ENCODE measurements at places on chromosomes 16 and 17.

DNA sequence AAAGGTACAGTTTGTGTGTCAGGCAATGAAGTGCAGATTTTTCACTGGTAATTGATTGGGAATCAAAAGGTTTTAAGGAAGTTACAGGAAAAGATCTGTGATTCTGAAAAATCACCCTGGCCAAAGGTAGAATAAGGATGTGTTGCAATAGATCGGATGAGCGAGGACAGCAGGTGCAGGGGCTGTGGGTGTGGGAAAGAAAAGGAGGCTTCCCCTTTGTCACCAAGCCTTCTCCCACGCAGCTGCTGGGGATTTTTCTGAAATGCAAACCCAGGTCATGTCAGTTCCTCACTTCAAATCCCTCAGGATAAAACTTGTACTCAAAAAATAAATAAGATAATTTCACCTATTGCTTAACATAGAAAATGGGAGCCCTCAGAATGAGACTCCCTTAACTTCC, 47.9 kb upstream of the ARHGAP17 start:
- DNase-seq = peak; percentile 63

DNA sequence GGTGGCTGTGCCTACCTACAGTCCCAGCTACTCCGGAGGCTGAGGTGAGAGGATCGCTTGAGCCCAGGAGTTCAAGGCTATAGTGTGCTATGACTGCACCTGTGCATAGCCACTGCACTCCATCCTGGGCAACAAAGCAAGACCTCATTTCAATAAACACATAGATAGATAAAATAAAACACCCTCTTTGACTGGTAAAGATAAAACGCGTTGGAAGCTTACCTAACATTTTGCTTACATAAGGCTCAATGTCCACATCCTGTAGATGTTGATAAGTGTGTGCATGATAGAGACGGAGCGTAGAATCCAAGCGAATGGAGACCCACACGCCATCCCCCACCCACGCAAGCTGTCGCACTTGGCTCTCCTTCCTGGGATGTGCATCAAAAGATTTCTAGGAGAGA, 113.4 kb upstream of the TOB1 start:
- DNase-seq = no peak

- no peak for DNase-seq
Measured at GRCh38 chr17:12743046-12743445, 46.3 kb upstream of the ARHGAP44 start.

GRCh38 chr17:5785867-5786509, 201.7 kb upstream of the NLRP1 start:
- peak; percentile 45 for DNase-seq

DNA sequence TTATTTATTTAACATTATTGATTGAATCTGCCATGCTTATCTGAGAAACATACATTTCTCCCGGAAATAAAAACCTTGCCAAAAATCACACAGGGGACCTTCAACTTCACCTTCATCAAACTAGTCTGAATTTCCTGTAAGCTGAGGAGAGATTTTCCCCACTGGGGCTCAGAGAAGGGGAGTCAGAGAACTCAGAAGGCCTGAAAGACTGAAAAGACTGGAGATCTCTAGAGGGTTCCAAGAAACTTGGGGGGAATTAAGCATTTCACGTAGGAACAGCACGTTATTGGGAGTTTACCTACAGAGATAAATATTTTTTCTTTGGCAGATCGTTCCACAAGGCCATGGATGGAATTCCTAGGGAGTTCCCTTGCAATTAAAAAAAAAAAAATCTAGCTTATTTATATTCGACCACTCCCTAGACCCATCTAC, 528 bp upstream of the NOL11 start:
- peak; percentile 29 for DNase-seq

DNA sequence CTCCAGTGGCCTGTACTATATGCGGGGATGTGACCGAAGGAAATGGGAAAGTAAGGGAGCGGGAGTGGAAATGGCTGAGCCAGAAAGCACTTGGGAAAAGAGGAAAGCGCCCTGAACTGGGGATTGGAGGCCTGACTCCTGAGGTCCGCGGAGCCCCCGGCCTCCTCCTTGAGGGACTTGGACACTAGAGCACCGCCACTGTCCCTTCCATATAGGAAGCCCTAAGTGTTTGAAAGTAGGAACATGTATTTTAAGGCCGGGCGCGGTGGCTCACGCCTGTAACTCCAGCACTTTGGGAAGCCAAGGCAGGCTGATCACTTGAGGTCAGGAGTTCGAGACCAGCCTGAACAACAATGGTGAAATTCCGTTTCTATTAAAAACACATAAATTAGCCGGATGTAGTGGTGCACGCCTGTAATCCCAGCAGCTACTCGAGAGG, 530 bp upstream of the ZDHHC7 start:
- no peak for DNase-seq

All from GM13976 (cell line).